ENCODE measurements at places on chromosomes 7 and 10. TPM values are rescaled to one million over a fixed set of nuclear protein-coding genes. Genes with fewer than 3 reads are reported as not detected.

EN2 gene
- not detected for total RNA-seq

DCLRE1C gene
- total RNA-seq: 9.8 TPM

- DNase-seq: no peak
These were observed 133.8 kb downstream of the SEMA3A start for GRCh38 chr7:84060760-84061261.

GRCh38 chr7:16762177-16762576 lies 8.6 kb downstream of the TSPAN13 start:
- no peak for DNase-seq

PDE1C gene
- total RNA-seq: 2.8 TPM

- no peak for DNase-seq
These were observed at the start of gene SLC26A4 for GRCh38 chr7:107660381-107661080. SLC26A4 (plus strand) TSS chr7:107660828; CDS start chr7:107661642, 814 bp downstream.

- no peak for DNase-seq
These were observed 87.7 kb upstream of the PRKCQ start for GRCh38 chr10:6667679-6668270.

DNA sequence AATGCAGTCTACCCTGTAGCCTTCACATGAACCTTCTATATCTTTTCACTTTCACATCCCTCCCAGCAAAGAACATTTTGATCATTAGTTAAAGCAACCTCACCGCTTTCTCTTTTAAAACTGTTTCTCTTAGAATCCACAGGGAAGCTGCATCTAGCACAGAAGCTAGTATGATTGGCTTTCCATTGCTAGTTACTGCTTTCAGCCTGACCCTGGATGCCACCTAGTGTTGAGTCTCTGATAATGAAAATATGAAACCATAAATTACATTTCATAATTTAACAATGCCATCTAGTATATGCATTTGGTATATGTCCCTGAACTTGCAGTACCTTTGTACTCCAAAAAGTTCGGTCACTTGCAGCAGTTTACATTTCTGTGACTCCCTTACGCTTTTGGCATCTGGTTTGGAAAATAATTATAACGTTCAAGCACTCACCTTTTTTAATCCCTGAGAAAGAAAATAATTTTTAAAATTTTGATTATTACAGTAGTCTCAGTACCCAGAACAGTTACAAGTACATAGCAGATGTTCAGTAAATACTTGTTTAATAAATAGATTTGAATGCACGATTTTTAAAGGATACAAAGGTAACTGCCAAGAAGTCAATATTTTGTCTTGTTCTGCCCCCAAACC lies 22.7 kb downstream of the CISD1 start:
- no peak for DNase-seq

- DNase-seq: peak; percentile 74
These were observed 35.5 kb downstream of the SEMA3C start for GRCh38 chr7:80883154-80884025.

GRCh38 chr7:20079080-20079479 lies 138.1 kb downstream of the MACC1 start:
- DNase-seq: no peak

SLC16A9 gene
- total RNA-seq: 0.08 TPM

IDI2 gene
- not detected for total RNA-seq

DNA sequence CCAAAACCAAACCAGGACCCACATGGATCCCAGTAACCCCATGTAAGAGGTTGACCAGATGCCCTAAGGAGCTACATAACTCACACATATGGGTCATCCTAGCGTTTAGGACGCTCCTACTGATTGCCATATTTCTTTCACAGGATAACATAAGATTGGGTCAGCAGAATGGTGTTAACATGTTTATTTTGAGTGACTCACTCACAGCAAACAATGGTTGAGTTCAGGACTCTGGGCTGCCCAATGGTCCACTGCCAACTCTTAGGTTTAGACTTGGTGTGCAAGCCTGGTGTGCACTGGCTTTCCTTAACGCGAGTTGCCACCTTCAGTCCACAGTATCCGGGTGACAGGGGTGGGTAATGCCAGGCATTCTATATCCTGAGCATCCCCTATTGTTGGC lies 211.5 kb downstream of the GPAM start:
- DNase-seq: no peak

TLX1 gene
- total RNA-seq: 0.25 TPM

CDHR1 gene
- 78.5 TPM for total RNA-seq

CFAP43 gene
- 0.19 TPM for total RNA-seq

SLC13A1 gene
- not detected for total RNA-seq

- no peak for DNase-seq
These were observed 5.4 kb downstream of the PIK3CG start for GRCh38 chr7:106870528-106870927.

GRCh38 chr10:49690698-49691356 lies 11.4 kb downstream of the C10orf53 start:
- no peak for DNase-seq

DNA sequence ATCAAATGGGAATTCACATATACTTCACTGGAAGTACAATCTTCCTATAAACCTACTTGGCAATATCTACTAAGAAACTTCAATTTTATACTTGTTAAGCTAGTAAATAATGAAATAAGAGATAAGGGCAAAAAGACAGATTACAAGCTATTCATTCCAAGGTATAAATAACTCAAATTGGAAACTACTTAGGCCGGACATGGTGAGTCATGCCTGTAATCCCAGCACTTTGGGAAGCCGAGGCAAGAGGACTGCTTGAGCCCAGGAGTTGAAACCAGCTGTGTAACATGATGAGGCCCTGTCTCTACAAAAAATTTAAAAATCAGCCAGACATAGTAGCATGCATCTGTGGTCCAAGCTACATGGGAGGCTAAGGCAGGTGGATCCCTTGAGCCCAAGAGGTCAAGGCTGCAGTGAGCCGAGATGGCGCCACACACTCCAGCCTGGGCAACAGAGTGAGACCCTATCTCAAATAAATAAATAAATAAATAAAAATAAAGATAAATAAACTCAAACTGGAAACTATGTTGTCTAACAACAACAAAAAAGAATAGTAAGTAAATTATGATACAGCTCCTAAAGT lies 37.6 kb downstream of the ARHGAP21 start:
- DNase-seq: no peak

DNA sequence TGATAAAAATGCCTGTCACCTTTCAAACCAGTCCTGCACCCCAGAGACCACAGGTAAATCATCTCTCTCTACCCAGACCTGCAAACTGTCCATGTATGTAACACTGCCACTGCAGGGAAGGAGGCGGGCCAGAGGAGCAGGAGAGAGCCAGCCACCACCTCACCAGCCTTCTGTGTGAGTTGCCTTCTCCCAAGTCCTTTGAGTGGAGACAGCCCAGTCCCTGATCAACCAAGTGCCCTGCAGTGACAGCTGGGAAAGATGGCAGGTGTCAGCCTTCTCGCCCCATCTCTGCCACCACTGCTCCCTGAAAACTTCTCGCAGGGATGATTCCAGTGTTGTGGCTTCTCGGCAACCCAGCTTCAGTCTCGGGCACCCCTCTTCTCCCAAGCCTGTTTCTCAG lies 42.4 kb downstream of the MTURN start:
- DNase-seq: no peak

AGBL3 gene
- total RNA-seq: 0.69 TPM

- DNase-seq: no peak
These were observed 37.2 kb downstream of the ZNF33A start for GRCh38 chr10:38047666-38048065.
